ENCODE measurements at places on chromosomes 1 and 21.

DNA sequence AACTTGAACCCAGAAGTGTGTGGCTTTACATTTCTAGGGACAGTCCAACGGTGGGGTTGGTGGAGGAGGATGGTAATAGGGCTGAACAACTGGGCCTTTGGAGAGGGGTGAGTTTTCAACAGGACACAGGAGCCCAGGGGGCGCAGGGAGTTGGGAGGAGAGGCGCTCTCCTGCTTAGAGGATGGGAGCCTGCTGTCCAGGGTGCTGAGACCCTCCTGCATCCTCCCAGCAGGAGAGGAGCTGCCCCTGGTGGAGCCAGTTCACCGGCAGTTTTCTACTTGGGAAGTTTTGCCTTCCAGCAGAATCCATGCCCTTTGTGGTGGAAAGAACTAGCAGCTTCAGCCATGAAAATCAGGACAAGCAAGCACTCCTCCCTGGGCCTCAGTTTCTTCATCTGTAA lies 8.6 kb downstream of the KCNC4 start:
- no peak for DNase-seq

GRCh38 chr1:201329286-201329685 lies 46.0 kb downstream of the PKP1 start:
- DNase-seq, result no peak

DNA sequence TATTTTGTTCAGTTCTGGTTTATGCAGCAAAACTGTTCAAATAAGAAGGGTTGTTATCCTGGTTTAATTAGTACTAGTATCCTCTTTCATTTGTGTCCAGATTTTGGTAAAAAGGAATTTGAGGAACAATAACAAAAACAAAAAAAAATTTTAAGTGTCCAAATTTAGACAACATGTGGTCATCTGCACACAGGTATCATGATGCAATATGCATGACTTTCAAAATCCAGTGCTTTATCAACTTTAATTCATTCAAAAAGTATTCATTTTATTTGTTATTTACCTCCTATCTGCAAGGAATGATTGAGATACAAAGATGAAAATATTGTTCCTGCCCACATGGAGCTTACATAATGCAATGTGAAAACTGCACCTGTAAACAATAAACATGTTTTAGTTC lies 16.7 kb upstream of the MAGI3 start:
- DNase-seq, result no peak

DNA sequence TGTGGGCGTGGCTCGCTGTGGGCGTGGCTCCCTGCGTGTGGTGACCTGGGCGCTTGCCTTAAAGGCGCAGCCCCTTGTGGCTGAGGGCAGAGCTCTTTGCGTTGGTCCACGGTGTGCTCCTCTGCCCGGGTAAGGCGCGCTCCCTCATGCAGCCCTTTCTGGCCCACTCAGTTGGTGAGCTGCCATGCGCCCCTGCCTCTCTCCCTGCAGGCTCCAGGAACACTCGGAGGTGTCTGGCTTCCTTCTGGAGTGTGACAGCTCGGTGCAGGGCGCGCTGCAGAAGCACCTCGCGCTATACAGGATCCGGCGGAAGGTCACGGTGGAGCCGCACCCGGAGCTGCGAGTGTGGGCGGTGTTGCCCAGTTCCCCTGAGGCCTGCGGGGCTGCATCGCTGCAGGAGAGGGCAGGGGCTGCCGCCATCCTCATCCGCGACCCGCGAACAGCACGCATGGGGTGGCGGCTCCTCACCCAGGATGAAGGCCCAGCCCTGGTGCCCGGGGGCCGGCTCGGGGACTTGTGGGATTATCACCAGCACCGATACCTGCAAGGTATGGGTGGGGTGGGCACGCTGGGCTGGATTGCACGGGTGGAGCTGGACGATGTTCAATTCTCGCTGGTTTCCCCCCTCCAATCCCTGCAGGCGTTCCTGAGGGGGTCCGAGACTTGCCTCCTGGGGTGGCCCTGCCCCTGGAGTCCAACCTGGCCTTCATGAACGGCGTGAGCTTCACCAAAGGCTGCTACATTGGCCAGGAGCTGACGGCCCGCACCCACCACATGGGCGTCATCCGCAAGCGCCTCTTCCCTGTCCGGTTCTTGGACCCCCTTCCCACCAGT lies 9.1 kb downstream of the IBA57 start:
- DNase-seq, result peak; percentile 88

GRCh38 chr1:25099343-25099951 lies 132.9 kb downstream of the SYF2 start:
- no peak for DNase-seq

DNA sequence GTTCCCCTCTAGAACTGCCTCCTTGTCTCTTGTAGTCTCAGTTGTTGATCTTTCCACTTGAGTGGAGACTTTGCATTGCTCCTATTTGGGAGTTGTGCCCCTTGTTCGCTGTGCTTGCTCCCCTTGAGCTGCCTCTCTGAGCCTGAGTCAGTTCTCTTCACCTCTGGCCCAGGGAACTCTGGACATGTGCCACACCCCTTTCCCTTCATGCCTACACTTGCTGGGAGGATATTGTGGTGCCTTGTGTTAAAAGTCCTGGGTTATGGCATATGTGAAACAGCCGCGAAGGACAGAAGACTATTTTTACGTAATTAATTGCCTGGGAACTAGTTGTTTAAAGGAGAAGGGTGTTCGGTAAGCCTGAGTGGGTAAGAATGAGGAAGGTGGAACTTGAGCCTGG lies 32.2 kb upstream of the RPTN start:
- DNase-seq, result no peak

DNA sequence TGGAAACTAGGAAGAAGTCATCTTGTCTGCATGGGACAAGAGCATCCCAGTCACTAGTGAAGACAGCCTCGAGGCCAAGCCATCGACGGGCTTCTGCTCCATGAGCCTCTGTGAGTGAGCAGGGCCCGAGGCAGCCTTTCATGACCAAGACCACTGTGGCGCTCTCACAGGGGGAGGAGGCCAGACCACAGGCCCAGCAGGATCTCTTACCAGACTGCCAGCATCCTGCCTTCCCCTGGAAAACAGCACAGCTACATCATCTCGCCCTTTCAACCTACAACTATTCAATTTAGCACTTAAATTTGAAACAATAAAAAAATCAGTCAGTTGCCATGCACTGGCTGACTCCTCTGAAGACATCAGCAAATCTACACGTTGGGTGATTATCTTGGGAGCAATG lies 85.4 kb downstream of the HSF2BP start:
- no peak for DNase-seq

GRCh38 chr1:215479567-215479966 lies 87.5 kb upstream of the KCTD3 start:
- DNase-seq, result no peak

DNA sequence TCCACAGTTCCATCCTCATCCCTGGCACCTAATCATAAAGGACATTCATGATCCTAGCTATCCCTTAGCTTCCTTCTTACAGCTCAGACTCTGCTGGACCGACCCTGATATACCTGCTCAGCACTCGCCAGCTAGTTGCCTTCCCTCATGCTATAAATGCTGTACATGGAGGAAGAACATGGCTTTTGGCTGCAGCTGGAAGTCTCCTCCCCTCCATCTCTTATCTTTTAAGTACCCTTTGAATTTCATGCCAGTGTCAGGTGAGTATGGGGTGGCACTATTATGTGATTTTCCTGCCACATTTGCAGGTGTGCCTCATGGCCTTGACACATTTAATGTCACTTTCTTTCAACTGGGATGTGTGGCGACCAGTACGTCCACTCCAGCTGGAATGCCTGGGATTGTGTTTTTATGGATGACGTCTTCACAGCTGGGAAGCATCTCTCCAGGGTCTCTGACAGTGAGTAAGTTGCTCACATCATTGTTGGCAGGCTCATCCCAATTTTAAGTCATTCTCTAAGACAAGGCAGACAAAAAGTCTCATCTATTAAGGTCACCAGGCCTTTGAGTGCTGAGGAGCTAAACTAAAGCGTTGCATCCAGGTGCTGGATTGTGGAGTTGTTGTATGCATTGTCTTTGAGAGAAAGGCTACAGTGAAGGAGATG lies 43.4 kb downstream of the RUNX1 start:
- no peak for DNase-seq

DNA sequence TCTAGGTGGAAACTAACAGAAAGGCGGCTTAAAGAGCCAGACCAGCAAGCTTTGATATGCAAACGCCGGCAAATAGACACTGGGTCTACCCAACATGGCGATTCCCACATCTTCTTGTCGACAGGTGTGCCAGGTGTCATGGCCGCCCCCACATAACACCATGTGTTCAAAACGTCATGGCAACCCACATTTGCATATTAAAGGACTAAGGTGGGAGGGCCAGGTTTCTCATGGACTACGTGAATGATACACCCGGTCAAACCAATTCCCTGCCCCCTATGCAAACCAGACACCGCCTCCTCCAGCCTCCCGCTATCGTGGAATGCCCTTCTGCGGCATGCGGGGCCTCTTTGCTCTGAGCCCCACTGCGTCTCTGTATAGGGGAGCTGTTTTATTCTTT lies 41.3 kb downstream of the ICOSLG start:
- DNase-seq, result peak; percentile 9

DNA sequence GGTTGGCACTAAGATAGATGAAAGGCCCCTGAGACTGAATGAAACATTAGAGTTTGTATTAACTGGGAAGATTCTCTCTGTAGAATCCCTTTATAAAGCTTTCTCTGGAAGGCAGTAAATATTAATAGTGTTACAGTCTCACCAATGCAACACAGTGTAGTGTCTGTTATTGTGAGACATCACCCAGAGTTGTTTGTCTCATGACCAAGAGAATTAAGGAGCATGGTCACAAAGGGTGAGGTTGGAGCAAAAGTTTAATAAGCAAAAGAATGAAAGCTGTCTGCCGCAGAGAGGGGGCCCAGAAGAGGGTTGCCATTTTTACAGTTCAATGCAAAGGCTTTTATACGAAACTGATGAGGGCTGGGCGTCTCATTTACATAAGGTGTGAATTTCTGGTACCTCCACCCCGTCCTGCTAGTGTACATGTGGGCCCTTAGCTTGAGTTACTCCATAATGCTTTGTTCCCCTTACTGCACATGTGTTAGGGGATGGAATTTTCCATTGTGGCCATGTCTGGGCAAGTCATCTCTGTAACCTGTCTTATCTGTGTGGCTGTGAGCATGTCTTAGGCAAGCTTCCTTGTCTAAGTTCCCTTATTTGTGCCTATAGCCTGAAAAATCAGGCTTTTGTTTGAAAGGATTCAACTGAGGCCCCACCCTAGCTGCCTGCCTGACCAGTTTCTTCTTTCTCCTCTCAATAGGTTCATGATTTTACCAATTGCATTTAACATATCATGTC lies 184.1 kb downstream of the RASAL2 start:
- DNase-seq, result no peak

GRCh38 chr1:233972951-233973635 lies 68.6 kb downstream of the SLC35F3 start:
- no peak for DNase-seq
